ENCODE measurements at places on chromosomes 6 and 20.

DNA sequence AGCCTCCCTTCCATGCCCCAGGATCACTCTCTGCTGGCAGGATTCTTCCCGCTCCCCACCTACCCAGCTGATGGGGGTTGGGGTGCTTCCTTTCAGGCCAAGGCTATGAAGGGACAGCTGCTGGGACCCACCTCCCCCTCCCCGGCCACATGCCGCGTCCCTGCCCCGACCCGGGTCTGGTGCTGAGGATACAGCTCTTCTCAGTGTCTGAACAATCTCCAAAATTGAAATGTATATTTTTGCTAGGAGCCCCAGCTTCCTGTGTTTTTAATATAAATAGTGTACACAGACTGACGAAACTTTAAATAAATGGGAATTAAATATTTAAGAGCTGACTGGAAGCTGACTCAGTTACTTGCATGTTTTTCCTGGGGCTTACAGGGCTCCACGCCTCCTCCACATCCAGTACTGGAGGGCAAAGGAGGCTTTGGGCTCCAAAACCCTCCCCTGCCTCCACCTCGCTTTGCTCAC lies 24.3 kb upstream of the FANCE start:
- no peak for DNase-seq

GRCh38 chr6:25883536-25883935 lies 9.5 kb upstream of the SLC17A3 start:
- no peak for DNase-seq

DNA sequence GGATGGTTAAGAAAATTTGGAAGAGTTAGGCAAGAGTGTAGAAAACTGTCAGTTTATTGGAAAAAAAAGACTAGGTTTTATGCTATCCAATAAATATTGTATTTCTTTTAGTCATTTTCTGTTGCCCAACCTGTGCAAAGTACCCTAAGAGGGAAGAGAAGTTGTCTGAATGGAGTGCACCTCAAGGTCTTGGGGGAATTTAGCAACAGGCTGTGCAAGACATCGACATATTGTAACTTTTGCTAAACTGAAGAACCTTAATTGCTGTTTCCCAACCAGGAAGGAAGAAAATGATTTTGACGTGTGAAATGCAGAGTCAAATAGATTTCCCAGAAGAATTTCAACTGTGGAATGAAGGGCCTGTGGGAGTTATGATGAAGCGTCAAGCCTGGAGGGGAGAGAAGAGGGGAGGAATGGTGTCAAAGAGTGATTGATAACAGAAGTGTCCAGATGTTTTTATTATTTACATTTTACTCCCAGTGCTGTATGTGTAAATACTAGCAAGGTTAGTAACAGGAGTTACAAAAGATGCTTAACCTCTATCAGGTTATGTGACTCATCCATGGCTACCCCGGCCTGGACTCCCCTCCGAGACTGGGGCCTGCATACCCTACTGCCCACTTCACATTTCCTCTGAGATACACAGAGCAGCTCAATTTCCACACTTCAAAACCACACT lies 246.8 kb downstream of the MYLK4 start:
- no peak for DNase-seq

- no peak for DNase-seq
These were observed 326.4 kb upstream of the MARCKS start for GRCh38 chr6:113530769-113531168.

GRCh38 chr20:61776491-61777075 lies 289.1 kb downstream of the TAF4 start:
- no peak for DNase-seq

- no peak for DNase-seq
These were observed 2.1 kb upstream of the ESR1 start for GRCh38 chr6:151805286-151805840.

GRCh38 chr6:21846541-21847451 lies 253.2 kb downstream of the SOX4 start:
- peak; percentile 41 for DNase-seq

DNA sequence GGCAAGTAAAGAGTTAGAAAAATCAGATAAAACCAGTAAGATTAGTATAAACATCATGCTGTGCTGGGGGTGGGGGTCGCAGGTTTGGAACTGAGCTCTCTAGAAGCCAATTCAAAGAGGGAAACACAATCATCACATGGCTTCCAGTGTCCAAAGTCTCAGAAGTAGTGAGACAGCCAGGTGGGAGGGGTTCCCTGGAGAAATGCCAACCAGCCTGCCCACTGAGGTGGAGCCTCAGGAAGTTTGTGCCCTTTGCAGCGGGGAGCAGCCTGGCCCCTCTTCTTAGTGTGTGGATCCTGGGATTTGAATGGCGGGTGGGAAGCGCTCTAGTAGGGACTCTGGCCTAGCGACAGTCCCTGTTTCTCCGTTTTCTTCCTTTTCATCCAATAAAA lies 21.4 kb downstream of the C6orf15 start:
- no peak for DNase-seq

DNA sequence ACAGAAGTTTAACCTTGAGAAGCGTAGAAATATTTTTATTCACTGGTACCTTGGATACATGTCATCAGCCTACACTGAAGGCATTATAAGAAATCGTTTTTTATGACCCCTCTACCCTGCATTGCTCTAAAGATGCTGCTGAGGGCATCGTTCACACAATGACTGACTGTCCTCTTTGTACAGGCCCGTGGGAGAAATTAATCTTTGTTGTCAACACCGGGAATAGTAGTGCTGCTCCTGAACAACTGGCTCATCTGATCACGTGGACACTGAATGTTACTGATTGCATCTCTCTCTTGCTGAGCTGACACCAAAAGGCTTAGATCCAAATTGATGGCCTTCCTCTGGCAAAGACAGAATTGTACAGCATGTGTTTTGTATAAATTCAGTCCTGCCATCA lies 157.1 kb upstream of the SMLR1 start:
- DNase-seq: no peak

- DNase-seq: no peak
These were observed 87.5 kb upstream of the TMEM170B start for GRCh38 chr6:11450037-11450436.

DNA sequence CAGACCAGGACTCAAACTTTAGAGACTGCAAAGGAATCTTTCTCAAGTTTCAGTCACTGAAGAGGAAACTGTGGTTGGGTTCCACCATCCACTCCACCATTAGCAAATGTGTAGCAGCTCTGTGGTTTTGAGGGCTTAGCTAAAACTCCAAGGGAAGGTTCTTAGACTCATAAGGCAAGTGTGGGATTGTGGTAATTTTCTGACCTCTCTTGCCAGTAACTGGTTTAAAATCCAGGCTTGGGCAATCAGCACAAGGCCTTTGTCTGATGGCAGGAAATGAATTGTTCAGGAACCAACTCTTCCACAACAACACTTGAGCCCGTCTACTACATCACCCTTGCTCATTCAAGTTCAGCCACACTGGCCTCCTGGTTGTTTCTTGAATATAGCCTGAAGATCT lies 68.6 kb upstream of the FBXL4 start:
- peak; percentile 5 for DNase-seq

GRCh38 chr6:130259557-130259956 lies 36.8 kb upstream of the SAMD3 start:
- DNase-seq: no peak

DNA sequence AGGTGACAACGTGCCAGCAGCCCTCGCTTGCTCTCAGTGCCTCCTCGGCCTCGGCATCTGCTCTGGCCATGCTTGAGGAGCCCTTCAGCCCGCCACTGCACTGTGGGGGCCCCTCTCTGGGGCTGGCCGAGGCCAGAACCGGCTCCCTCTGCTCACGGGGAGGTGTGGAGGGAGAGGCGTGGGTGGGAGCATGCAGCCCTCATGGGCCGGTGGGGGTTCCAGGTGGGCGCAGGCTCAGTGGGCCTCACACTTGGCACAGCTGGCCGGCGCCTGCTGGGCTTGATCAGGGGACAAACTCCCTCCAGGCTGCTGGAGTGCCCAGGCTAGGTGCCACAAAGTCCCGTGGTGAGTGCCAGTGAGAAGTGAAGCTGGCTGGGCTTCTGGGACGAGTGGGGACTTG lies 566.6 kb upstream of the ID4 start:
- no peak for DNase-seq

- peak; percentile 48 for DNase-seq
These were observed 19.5 kb downstream of the ZNF311 start for GRCh38 chr6:28985462-28986164.
